ENCODE measurements at places on chromosomes 1 and 21.

DNA sequence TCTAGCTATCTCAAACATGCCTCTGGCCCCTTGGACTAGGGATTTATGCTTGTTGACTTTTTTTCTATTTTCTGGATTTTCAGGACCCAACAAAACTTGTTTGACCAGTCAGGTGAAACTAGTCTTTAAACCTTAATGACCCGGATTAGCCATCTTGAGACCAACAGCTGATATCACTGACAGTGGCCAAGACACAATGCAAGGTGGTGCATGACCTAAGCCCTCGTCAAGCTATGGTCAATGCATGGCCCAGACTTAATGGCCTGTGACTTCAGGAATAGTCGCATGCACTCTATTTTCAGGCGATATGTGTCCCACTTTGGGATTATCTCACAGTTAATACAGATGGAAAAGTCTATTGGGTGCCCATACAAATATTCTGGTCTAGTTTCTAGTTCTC, 190.4 kb downstream of the ZBTB18 start:
- no peak for DNase-seq

DNA sequence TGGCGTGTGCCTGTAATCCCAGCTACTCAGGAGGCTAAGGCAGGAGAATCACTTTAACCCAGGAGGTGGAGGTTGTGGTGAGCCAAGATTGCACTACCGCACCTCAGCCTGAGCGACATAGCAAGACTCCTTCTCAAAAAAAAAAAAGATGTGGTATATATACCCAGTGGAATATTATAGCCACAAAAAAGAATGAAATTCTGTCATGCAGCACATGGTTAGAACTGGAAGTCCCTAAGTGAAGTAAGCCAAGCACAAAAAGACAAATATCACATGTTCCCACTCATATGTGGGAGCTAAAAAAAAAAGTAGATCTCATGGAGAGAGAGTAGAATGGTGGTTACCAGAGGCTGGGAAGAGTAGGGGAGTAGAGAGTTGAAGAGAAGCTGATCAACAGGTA, 18.7 kb downstream of the PSMB4 start:
- DNase-seq, result no peak

GRCh38 chr1:185733818-185734735, at the start of gene HMCN1:
HMCN1 (plus strand) TSS chr1:185734391; CDS start chr1:185734780, 389 bp downstream.
- DNase-seq, result peak; percentile 85

DNA sequence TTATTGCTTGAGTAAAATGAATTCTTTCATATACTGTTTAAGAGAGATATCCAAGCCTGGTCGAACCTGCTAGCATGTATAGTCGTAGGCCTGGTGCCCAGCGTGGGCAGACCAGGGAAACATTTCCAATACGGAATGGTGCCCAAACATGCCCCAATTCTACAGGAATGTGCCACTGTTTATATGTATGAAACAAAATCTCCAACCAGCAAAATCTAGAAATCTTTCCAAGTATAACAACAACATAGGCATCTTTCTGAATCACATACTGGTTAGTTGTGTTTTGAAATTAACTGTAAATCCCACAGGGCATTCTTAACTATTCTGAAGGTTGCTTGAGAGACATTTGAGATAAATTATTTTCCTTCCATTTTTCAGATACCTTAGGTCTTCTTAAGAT, 17.0 kb upstream of the ABCD3 start:
- no peak for DNase-seq

DNA sequence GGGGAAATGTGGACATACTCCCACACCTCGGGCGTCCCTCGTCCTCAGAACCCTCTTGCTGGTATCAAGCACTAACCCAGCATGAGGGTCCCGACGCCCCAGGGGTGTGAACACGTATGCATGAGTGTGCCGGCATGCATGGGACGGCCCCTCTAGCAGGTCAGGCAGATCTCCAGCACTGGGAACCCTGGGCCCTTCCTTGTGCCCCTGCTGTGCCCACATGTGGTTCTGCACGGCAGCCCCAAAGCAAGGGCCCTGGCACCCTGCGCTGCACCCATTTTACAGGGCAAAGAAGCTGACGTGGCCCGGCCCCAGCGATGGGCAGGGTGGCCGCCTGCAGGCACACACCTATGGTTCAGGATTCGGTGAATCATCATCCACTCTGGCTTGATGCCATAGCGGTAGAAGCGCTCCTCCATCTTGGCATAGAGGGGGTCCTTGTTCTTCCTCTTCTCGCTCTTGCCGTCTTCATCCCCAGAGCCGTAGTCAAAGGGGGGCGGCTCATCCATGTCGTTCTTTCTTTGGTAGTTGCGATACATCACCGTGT, 34.2 kb downstream of the CHD5 start:
- no peak for DNase-seq

- DNase-seq, result no peak
These were observed 35.5 kb upstream of the IPO9 start for GRCh38 chr1:201793306-201793925.

DNA sequence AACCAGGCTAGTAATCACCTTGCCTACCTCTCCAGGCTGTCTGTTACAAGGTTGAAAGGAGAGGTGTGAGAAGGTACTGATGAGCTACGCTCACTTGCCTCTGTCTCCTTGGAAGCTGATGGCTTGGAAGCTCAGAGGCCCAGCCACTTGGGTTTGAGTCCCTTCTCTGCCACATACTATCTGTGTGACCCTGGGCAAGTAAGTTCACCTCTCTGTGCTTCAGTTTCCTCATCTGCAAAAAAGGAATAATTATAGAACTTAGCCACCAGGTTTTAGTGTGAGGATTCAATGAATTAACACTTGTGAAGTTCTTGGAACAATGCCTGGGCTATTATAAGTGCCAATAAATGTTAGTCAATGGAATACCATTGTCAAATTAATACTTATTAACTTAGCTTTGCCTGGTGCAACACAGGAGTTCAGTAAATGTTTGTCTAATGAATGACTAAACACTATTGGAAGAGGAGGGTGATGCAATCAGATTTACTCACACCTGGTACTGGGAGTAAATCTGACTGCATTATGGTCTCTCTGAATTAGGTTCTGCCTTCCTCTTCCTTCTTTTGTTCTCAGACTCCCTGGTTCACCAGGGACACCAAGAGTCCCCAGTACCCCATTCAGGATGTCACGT, 55.5 kb downstream of the TRABD2B start:
- no peak for DNase-seq

- peak; percentile 42 for DNase-seq
These were observed at the start of gene WNT9A for GRCh38 chr1:227947676-227948492. WNT9A (minus strand) TSS chr1:227947932; CDS start chr1:227947887, 45 bp downstream.

DNA sequence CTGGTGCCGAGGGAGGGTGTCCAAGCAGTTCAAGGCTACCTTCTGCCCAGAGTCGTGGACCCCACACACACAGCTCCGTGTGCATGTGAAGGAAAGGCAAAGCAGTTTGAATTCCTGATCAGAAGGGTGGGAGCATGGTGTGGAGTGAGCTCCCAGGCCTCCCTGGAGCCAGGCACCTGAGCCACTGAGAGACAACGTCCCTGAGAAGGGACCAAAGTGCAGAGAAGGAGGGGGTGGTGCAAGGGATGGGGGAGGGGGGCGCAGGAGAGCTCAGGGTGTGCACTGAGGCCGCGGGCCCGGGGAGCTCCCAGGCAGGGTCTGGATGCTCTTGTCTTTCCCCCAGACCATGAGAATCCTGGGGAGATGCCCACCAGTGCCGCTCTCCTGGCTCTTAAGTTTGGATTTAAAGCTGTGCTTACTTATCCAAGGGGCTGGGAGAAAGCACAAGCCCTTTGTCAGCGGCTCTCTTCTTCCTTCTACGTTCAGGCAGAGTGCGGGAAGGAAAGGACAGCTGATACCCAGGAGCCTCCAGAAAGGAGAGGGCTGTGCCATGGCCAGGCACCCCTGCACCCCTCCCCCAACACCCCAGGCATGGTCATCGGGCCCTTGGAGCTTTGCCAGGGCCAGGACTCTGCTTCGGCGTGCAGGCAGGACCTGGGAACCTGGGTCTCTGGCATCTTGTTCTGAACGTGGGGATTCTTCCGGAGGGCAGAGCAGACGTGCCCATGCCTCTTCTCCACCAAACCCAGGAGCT, 24.1 kb downstream of the ACTA1 start:
- DNase-seq, result no peak

DNA sequence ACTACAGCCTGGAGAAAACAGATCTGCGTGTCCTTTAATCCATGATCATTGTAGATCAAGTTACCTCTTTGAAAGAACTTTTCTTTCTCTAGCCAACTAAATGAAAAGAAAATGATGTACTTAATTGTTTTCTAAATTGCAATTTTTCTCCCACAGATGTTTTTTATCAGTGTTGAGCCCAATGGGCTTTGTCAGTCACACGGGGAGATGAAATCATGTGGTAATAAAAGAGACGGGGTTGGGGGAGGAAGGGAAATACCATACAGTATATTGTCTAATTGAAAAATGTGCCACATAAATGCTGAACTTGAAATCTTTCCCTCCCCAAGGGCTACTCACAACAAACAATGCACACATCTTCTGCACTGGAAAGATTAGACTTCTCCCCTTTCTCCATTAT, 58.4 kb downstream of the NTMT2 start:
- DNase-seq, result no peak

DNA sequence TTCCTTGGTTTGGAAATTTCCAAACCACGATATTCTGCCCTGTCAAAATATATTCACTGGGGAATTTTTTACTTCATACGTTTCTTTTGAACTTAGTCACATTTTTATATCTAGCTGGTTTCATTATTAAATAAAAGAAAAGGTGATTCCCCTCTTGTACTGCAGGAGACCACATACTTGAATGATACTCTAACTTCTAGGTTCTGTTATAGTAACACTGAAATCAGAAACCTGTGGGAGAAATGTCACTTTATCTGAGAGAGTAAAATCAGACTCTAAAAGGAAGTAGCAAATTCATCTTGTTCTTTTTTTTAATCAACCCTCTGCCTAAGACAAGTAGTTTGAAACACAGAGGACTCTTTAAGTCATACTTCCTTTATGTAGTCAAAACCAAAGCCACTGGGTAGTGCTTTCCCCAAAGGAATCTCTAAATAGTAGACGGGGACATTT, 34.4 kb downstream of the MRPL39 start:
- DNase-seq, result peak; percentile 35

DNA sequence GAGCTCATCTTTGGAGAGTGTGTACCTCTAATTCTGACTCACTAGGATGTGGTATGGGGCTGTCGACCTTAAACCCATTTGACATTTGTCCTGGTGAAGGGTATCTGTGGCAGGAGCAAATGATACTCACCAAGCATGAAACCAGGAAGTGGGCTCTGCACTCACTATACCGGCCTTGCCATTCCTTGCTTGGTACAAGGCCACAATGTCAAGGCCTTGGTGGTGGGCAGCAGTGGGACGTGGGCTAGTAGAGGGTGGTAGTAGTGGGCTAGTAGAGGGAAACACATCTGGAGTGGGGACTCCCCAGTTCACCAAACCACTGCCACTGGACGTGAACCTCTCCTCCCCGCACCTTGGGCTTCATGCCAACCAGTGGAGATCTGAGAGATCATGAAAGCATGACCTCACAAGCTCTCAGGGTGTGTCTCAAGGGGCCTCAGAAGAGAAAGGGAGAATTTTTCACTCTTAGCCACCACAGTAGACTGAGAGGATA, 11.5 kb downstream of the TNFSF4 start:
- DNase-seq, result no peak

- no peak for DNase-seq
These were observed 13.9 kb upstream of the IL20 start for GRCh38 chr1:206851341-206852010.

DNA sequence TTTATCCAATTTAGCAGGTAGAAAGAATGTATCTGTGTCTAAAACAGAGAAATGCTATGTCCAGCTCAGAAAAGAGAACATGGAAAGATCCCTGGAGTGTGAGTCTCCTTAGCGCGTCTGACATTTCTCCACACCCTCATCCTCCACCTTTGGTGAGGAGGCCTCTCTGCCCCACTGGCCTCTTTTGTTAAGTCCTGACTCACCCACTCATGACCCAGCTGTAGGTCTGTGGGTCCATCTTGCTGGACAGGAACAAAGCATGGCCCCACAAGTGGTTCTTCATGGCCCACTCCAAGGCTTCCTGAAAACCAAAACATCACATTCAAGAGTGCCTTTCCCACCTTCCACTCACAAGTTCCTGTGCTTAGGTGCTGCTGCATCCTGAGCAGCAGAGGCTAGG, 15.8 kb downstream of the SEC16B start:
- DNase-seq, result no peak

DNA sequence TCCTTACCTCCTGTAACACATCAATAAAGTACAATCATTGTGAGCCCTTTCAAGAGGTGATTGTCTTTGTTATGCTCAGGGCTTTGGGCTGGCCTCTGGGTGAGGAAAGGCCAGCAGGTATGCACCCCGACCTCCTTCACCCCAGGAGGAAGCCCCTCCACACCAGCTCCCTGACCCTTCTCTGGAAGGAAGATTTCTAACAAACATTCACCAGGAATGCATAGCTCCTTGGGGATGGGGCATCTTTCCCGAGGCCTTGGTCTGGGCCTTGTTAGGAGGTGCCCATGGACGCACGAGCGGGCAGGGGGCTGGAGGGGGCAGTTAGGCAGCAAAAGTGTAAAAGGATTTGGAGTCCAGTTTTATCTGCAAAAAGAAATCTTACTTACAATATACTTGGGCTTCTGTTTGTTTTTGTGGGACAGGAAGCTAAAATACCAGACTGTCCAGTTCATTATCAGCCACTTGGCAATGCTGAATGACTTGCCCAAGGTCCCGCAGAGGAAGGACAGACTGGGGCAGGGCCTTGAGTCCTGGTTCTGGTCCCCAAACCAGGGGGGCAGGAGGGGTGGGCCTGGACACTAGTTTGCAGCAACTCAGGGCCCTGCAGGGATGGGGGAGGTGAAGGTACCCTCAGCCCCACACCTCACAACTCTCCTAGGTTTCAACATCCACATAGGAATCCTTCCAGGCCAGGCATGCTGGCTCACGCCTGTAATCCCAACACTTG, 10.1 kb downstream of the ZC3H12A start:
- DNase-seq, result no peak

DNA sequence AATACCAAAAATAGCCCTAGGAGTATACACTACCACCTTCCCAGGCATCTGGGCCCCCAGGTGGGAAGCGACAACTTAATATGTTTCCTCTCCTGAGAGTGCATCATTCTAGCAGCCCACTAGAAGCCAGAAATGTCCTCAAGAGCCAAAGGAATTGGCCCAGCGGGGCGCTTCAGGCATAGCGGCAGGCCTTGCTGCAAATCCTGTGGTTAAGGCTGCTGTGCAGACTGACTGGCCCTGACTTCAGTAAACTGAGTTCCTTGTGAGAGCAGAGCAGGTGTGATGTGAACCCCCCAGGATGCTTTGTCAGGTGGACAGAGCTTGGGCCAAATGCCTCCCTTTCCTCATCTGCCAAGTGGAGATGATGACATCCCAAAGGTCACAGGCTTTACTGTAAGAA, 29.7 kb upstream of the LDLRAP1 start:
- no peak for DNase-seq

DNA sequence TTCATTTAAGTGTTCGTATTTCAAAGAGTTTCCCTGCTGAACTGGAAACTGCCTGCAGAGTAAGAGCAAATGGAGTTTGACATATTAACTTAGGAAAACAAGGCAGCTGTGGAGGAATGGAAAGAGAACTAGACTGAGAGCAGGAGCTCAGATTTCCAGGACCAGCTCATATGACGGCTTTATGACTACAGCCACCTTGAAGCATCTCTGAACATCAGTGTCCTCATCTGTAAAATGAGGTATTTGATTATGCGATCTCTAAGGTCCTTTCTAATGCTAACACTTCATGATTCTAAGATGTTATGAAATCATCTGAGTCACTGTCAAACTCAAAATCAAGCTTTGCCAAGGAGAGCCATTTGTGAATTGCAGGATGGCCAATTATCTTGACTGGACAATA, 112.3 kb downstream of the PRRX1 start:
- DNase-seq, result no peak

GRCh38 chr1:169161496-169162194, 55.2 kb downstream of the ATP1B1 start:
- no peak for DNase-seq

- no peak for DNase-seq
These were observed 91.8 kb downstream of the DDX20 start for GRCh38 chr1:111847466-111847865.
